K562 (cell line): ENCODE measurements at places on chromosomes 5 and 9. TPM values are rescaled to one million over a fixed set of nuclear protein-coding genes. Genes with fewer than 3 reads are reported as not detected.

GRCh38 chr9:27829621-27830020 lies 256.3 kb upstream of the C9orf72 start:
- no peak for DNase-seq

GRCh38 chr5:56838409-56839039 lies 23.2 kb downstream of the MAP3K1 start:
- DNase-seq = no peak

GRCh38 chr5:14156290-14156649 lies 13.1 kb downstream of the TRIO start:
- no peak for DNase-seq

DNA sequence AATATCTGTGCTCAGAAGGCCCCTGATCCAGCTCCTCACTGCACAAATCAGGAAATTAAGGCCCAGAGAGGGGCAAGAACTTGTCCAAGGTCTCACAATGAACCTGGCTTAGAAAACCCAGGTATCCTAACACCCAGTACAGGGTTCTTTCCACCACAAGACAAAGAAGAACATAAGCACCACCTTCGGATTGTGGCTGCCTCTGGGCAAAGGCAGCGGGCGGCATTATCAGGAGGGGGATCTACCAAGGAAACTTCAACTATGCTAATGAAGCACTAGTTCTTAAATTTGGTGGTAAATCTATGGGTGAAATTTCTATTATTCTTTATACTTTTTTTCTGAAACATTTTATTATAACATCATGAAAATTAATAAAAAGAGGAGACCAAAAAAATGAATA lies 17.9 kb downstream of the ANXA6 start:
- DNase-seq = no peak

GRCh38 chr5:179823937-179824744 lies 3.4 kb downstream of the SQSTM1 start:
- DNase-seq = no peak

The NKD2 gene
- 0.35 and 0.38 TPM in 2 replicates for total RNA-seq

The CD72 gene
- 0.25 and 0.55 TPM in 2 replicates for total RNA-seq

The FOXD4L6 gene
- not detected in 2 replicates for total RNA-seq
